ENCODE measurements at places on chromosomes 16 and 17.
A peak's percentile ranks its signal among the peaks of the same experiment; 100 is the strongest.

- no peak for DNase-seq
Observed at GRCh38 chr16:1497014-1497598, 3.9 kb downstream of the TELO2 start.

GRCh38 chr17:55303701-55304145 lies 39.0 kb downstream of the HLF start:
- DNase-seq = no peak

DNA sequence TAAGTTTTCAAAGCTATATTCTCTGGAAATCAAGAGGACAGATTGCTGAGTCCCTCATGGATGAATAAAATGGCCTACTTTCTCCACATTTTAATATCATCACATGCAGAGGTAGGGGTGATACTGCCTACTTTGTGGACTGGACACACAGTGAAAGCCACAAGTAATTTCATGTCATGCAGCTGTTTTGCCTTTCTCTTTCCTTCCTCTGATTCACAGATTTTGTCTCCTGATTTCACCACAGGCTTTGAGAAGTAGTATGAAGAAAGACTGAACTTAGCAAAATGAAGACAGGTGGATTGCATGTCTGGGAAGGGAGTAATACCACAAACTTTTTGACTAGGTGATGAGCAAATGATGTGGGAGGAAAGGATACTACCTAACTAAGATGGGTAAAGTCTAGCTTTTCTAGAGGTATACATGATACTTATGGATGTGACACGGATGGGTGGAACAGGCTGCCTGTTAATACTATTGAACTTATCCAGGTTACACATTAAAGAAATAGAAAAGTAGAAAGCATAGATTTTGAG lies 478.4 kb upstream of the GOT2 start:
- no peak for DNase-seq

DNA sequence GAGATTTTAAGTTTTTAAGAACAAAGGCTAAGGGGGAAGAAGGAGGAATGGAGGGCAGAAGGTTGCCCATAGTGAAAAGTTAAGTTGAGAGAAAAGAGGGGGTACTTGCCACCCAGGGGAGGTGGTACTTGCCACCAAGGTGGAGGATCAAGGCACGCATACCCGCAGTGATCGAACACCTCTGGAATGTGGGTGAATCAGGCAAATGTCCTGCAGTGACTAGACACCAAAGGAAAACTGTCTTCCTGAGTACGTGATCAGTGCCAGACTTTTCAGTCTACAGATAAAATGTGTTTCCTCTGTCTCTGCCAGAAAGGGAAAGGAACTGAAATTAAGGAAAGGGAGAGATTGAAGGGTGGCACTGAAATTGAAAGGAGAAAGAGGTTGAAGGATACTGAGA lies 2285.3 kb downstream of the TP53TG3F start:
- no peak for DNase-seq

- DNase-seq = no peak
Observed at GRCh38 chr16:5589812-5590373, 492.3 kb upstream of the EEF2KMT start.

GRCh38 chr16:68972720-68973119 lies 129.4 kb downstream of the TANGO6 start:
- no peak for DNase-seq

DNA sequence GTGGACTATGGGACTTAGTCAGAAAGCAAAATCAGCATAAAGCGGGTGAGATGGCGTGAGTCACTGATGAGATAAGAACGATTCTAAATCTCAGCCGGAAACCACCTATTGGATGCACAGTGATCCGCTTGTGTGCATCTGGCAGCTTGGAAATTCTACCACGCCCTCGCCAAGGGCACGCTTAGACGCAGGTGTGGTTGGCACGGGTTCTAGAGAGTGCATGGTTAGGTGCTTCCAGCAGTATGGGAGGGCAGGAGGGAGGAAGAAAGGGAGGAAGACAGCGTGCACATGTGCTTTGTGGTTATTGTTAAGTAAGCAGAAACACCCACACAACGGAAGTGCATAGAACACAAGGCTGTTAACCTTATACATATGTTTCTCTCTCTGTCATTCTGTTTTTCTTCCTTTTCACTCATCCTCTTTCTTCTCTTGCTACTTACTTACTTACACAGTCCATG lies 374.0 kb upstream of the ASIC2 start:
- DNase-seq = peak; percentile 22

GRCh38 chr17:5238333-5238732 lies 3.7 kb upstream of the SCIMP start:
- no peak for DNase-seq

DNA sequence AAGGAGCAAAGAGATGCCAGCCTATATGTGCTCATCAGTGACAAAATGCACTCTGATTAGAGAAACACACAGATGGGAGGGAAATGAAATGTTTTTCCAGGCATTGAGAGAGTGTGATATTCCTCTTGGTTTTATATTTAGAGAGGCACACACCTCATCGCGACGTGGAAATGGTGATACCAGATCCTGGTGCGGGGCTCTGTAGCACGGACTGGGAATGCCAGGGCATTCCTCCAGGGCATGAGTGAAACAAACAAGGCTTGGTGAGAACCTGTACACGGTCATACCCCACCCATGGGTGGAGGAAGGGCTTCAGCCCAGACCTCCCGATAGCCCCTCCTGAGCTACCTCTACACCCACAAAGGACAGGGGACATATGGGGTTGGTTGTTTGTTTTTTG lies 280.2 kb downstream of the C16orf95 start:
- DNase-seq = no peak

DNA sequence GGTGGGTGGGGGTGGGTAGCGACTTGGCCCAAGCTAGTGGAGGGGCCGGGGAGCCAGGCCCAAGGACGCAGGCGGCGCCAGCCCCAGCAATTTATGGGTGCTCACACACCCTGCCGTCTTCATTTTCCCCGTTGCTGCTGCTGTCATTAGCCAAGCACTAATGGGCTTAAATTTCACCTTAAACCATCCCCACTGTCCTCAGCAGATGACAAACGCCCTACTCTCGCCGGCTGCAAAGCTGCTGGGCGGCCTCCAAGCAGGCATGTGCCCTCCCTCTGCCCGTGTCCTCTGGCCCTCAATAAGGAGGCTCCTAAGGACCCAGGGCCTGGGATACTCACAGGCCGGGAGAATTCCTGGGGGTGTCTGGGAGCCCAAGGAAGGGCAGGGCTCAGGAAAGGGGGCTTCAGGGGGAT lies 66.1 kb downstream of the SREBF1 start:
- no peak for DNase-seq

- DNase-seq = no peak
Observed at GRCh38 chr16:87836844-87837581, 32.3 kb downstream of the SLC7A5 start.

DNA sequence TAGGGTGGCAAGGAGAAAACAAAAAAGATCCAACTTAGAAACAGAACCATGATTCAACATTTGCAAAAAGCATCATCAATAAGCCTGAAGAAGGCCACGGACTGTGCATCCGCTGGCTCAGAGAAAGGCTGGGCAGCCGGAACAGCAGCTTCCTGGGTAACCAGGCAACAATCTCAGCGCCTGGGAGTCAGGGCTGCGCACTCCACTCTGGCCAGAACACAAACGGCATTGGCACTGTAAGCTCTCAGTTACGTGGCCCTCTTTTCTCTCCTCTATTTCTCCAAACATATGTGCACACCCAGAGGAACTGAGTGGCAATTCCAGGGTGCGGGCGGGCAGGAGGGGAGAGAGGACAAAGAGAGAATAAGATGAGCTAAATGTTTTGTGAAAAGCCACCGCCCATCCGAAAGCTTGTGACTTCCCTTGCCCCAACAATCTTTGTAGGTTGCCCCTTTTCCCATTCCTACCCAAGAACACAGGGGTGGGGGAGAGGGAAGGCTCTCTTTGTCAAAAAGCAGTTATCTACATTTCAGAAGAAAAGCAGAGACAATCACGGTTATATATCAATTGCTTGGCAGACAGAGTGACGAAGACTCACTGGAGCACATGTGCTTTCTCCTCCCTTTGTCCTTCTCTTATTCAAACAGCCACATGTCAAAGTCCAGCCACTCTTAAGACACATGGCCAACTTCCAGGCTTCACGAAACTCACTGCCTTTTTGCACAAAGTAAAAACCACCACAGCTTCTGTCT lies 6.6 kb upstream of the GHDC start:
- no peak for DNase-seq

GRCh38 chr16:8565498-8565897 lies 24.8 kb downstream of the TMEM114 start:
- DNase-seq = no peak

GRCh38 chr17:13157656-13158055 lies 139.8 kb upstream of the ELAC2 start:
- DNase-seq = no peak

DNA sequence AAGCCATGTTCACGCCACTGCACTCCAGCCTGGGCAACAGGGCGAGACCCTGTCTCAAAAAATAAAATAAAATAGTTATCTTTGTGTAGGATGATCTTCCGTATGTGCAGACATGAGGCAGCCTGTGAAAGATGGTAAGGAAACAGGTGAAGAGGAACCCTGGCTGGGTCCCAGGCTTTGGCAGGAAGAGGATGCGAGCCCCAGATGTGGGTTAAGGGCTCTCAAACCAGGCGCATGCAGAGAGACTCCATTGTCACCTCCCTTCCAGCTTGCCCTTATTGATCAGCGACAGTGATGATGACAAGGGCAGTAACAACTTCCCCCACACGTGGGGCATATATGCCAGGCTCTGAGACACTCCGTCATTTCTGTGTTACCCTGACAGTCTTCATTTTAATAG lies 106.8 kb downstream of the GNAO1 start:
- no peak for DNase-seq

GRCh38 chr16:143456-143855 lies 5.0 kb upstream of the NPRL3 start:
- DNase-seq = no peak

- no peak for DNase-seq
Observed at GRCh38 chr16:52729731-52730130, 182.8 kb upstream of the TOX3 start.

DNA sequence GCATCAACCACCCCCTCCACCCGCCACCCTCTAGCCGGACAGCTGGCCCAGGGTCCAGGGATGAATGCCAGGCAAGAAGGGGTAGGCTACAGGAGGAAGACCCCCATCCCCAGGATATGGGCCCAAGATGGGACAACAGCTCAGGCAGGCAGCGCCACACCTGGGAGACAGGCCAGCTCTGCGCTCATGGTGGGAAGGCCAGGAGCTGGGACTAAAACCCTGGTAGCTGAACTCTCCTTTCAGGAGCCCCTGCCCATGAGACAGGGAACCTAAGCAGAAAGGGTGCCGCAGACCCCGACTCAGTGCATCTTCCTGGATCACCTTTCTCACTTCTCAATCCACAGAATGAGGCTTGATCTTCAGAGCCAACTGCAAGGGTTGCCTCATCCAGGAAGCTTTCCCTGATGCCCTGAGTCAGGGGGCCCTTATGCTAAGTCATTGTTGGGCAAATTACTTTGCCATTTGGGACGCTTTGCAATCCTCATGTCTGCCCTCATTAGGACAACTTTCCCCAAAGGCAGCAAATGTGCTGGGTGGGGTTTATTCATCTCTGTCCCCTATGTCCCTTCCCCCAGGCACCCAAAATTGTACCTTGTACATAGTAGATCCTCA lies 9.0 kb downstream of the ZDHHC1 start:
- DNase-seq = no peak

DNA sequence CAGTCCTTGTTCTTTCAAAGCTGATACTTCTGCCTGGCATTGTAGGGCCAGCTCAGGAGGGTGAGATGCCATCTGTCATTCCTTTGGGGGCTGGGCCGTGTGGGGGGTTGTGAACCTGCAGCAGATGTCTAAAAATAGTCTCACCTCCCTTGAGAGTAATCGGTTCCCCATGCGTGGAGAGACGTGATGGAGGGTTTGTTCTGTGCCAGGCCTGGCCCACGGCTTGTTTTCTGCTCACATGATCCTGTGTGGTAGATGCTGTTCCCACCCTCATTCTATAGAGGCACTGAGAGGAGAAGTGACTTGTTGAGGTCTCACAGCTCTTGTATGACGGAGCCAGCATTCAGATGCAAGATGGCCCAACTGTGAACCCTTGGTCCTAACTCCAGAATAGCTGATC lies 4.6 kb downstream of the IRF8 start:
- DNase-seq = no peak
